Esophagus muscularis mucosa (tissue), 4 donors: ENCODE measurements at places on chromosomes 3 and 15. TPM values are rescaled to one million over a fixed set of nuclear protein-coding genes. Genes with fewer than 3 reads are reported as not detected.

SNTN gene
- not detected for total RNA-seq

CACNA1D gene
- 0.75 TPM for total RNA-seq

MORC1 gene
- not detected for total RNA-seq

GNL3 gene
- 71.1 TPM for total RNA-seq

SOX2 gene
- 4.9 TPM for total RNA-seq

ABTB1 gene
- 43.5 TPM for total RNA-seq

ABI3BP gene
- 25.7 TPM for total RNA-seq

WNT5A gene
- 45.9 TPM for total RNA-seq

CCR3 gene
- total RNA-seq, result not detected

RTP1 gene
- not detected for total RNA-seq

LRRK1 gene
- total RNA-seq, result 18.0 TPM

GRCh38 chr3:4225005-4225471, 78.1 kb upstream of the SETMAR start:
- no peak overlapping the region for H3K27ac ChIP-seq
- no peak for DNase-seq
- H3K4me3 ChIP-seq, result no peak overlapping the region

- no peak overlapping the region for H3K27ac ChIP-seq
- H3K36me3 ChIP-seq, result no peaks in the 10 kb centered on the region
- peaks cover 32% of the 10 kb centered on the region for H3K4me1 ChIP-seq
- no peaks in the 10 kb centered on the region for H3K27me3 ChIP-seq
- DNase-seq, result no peak
Observed at GRCh38 chr15:94107652-94108051, 123.7 kb upstream of the MCTP2 start.

DNA sequence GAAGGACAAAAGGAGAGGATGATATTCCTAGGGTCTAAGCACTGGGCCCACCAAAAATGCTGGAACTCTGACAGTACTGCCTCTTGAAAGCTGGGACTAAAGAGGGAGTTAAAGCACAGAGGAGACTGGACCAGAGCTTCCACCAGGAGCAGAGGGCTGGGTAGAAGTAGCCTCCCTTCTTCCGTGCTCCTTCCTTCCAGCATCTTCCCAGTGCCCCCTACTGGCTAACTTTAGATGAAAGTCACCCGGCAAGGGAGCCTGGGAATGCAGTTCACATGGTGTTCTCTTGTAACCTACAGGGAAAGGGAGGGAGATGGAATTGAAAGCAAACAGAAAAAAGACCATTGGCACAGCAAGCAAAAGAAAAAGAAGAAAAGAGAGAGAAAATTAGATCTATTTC, 106.1 kb upstream of the COL8A1 start:
- no peak overlapping the region for H3K4me3 ChIP-seq
- no peaks in the 10 kb centered on the region for H3K4me1 ChIP-seq
- no peak overlapping the region for H3K27ac ChIP-seq
- no peak for DNase-seq

DNA sequence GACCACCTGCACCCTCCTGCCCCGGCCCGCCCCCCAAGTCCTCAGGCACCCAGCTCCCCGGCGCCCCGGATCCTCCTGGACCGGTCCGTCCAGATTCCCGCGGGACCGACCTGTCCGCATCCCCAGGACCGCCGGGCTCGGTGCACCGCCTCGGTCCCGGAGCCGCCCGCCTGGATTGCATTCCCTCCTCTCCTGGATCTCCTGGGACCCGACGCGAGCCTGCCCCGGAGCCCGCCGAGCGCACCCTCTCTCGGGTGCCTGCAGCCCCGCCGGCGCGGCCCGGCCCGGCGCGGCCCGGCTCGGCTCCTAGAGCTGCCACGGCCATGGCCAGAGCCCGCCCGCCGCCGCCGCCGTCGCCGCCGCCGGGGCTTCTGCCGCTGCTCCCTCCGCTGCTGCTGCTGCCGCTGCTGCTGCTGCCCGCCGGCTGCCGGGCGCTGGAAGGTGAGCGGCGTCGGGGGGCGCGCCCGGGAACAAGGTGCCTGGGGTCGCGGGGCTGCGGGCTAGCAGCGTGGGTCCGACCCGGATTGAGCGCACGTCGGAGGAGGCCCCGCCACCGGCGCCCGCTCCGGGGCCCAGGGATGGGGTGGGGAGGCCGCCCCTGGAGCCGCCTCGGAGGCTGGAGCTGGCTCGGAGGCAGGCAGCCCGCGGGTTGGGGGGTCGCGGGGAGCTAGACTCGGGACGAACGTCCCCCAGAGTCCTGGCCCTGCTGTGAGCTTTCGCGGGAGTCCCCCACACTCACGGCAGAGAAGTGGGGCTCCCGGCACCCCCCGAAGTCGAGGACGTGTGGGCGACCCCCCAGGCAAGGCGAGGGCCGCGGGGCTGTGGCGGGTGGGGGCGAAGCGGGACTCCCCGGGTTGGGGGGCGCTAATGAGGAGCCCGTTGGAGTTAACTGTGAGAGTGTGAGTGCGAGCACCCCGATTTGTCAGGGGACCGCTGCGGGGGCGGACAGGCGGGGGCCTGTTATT, 610 bp downstream of the EPHB3 start:
- no peak for DNase-seq
- H3K4me1 ChIP-seq, result peaks cover 64% of the 10 kb centered on the region
- H3K27me3 ChIP-seq, result no peaks in the 10 kb centered on the region
- peak overlapping the region; percentile 82 for H3K4me3 ChIP-seq

DNA sequence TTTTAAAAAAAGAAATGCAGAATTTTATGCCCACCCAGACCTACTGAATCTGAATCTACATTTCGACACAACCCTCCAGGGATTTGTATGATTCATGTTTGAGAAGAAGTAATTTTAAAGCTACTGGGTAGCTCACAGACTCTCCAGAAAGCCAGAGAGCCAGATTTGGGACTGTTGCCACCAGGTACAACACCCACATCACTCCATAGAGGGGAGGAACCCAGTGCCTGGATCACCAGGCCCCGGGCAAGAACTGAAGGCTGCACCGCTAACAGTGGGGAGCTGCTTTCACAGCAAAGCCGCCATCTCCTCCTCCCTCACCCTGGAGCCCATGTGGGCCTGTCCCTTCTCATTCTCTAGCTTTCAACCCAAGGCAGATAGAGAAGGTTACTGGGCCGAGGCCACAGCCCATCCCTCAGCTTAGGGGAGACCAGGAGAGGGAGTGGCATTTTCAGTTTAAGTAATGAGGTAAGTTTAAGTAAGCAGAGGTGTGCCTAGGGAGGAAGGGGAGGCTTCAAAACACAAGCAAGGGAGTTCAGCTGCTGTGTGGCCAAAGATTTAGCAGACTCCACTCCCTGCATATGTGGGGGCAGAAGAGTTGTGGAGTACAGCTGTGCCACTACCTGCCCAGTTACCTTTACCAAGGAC, 109.8 kb downstream of the IL12A start:
- no peaks in the 10 kb centered on the region for H3K36me3 ChIP-seq
- H3K4me1 ChIP-seq, result no peaks in the 10 kb centered on the region
- no peak for DNase-seq
- H3K27ac ChIP-seq, result no peak overlapping the region

GRCh38 chr3:150268426-150269391, 139.4 kb upstream of the TSC22D2 start:
- no peaks in the 10 kb centered on the region for H3K27me3 ChIP-seq
- H3K4me1 ChIP-seq, result peaks cover 6% of the 10 kb centered on the region
- DNase-seq, result no peak
- H3K27ac ChIP-seq, result no peak overlapping the region

- peak overlapping the region; percentile 58 for H3K27ac ChIP-seq
- no peaks in the 10 kb centered on the region for H3K36me3 ChIP-seq
- peaks cover 54% of the 10 kb centered on the region for H3K4me1 ChIP-seq
- no peak overlapping the region for H3K4me3 ChIP-seq
Observed at GRCh38 chr3:4588466-4588865, 95.3 kb downstream of the ITPR1 start.

- H3K36me3 ChIP-seq, result no peaks in the 10 kb centered on the region
- no peaks in the 10 kb centered on the region for H3K4me1 ChIP-seq
- H3K27me3 ChIP-seq, result no peaks in the 10 kb centered on the region
- no peak overlapping the region for H3K27ac ChIP-seq
- no peak overlapping the region for H3K4me3 ChIP-seq
Observed at GRCh38 chr15:66196602-66197001, 56.9 kb downstream of the MEGF11 start.

DNA sequence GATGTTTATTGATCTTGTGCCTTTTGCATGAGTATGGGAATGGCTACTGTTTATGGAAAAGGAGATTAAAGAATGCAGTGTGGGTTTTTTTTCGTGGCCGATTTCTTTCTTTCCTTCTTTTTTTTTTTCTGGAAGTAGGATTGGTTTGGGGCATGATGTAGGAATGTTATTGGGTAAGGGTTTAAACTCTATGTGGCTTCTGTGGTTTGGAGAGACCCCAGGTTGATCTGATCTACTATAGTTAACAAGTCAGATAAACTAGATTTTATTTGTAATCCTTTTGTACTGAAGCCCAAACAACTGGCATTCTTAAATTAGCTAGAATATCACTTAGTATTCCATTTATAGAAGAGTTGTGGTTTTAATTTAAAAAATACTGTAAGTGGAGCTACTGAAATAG, 304.8 kb downstream of the LPP start:
- no peak for DNase-seq

DNA sequence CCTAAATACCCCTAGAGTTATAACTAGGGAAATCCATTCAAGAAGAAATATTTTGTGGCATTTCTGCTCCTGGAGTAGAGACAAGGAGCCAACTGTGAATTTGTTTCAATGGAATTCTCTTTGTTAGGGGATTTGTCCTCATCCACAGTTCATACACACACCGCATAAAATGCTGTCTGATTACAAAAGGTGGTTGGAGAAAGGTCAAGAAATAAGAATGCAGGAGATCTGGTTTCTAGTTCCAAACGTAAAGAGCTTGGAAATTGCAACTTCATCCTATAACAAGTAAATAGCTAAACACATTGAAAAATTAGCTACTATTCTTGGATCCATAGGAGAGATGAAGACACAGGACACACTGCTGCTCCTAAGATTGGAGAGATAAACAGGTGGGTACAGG, 66.3 kb upstream of the NEDD4 start:
- no peaks in the 10 kb centered on the region for H3K36me3 ChIP-seq
- H3K4me1 ChIP-seq, result no peaks in the 10 kb centered on the region
- no peak for DNase-seq
- no peaks in the 10 kb centered on the region for H3K27me3 ChIP-seq
- no peak overlapping the region for H3K4me3 ChIP-seq
- H3K27ac ChIP-seq, result no peak overlapping the region

DNA sequence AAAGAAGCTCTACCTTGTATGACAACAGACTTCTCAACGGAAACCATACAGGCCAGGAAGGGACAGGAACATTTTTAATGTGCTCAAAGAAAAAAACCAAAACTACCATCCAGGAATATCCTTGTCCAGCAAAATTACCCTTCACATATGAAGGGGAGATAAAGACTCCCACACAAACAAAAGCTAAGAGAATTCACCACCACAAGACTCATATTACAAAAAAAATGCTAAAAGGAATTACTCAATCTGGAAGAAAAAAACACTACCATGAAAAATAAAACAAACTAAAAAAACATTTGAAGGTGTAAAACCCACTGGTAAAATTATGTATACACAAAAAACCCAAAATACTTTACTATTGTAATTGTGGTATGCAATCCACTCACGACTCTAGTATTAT, 57.2 kb downstream of the DLG1 start:
- no peaks in the 10 kb centered on the region for H3K4me1 ChIP-seq
- no peak overlapping the region for H3K27ac ChIP-seq
- no peaks in the 10 kb centered on the region for H3K27me3 ChIP-seq
- H3K4me3 ChIP-seq, result no peak overlapping the region
- peaks cover 9% of the 10 kb centered on the region for H3K36me3 ChIP-seq

DNA sequence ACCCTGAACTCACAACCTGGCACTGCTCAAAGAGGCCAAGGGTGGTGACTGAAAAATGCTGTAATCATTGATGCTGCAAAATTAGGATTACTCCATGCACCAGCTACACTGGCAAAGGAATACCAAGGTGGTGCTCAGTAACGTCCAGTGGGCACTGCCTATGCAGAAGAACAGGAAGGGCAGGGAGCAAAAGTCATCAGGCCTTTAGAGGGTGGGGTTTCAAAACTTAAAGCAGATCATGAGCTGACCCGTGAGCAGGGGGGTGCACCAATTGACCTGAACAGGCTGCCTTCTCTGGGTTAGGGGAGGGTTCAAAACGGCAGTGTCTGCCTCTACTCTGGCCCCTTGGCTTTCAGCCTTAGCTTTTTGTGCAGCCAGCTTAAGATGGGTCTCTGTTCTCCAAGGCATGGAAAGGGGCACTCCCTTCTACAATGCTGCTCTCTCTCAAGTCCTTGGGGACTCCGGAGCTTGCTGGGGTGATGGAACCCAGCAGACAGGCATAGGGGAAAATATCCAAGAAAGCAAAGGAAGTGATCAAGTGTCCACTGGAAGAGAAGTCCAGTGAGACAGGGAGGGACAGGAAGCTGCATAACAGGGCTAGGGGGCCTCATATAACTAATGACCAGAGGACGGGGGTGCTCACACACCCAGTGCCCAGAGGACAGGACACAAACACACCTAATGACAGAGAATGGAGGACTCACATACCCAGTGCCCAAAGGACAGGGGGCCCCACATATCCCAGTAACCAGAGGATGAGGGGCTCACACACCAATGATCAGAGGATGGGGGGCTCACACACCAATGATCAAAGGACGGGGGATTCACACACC, 11.4 kb downstream of the RAB6B start:
- H3K27me3 ChIP-seq, result no peaks in the 10 kb centered on the region
- H3K27ac ChIP-seq, result no peak overlapping the region
- no peak overlapping the region for H3K4me3 ChIP-seq

DNA sequence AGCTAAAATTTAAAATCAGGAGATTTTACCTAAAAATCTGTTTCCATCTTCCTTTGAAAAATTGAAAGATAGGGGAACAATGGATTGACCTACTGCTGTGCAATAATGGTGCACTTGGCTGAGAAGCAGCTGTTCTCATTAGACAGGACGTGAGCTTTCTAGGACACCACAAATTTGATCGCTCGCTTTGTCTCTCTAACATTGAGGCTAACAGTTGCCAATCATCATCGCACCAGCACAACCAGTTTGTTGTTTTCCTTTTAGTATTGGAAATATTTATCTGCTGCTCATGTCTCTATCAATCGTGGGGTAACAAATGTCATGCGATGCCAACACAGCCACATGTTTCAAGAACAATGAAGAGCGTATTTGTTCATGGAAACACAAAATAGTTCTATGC, 228.8 kb upstream of the P2RY1 start:
- H3K27ac ChIP-seq, result no peak overlapping the region
- no peak for DNase-seq
- H3K4me1 ChIP-seq, result no peaks in the 10 kb centered on the region

DNA sequence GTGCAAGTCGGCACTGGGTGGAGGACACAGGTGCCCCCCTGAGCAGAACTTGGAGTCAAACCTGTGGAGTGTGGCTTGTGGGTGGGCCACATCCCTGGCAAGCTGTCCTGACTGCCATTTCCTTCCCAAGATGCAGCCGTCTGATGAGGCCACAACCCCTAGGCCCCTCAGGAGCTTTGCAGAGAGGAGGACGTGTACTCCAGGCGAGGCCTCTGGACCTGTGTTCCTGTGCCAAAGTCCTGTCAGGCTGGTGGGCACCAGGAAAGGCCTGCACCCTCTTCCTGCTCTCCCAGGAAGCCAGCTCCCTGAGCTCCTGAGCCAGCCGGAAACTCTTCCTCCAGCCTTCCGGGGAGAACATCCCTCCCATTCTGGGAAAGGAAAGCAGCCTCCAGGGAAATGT, 48.5 kb downstream of the CMTM6 start:
- peaks cover 22% of the 10 kb centered on the region for H3K4me1 ChIP-seq
- H3K27me3 ChIP-seq, result no peaks in the 10 kb centered on the region
- no peak overlapping the region for H3K27ac ChIP-seq
- peak; percentile 81 for DNase-seq
- no peak overlapping the region for H3K4me3 ChIP-seq

GRCh38 chr3:25476639-25477038, 48.6 kb downstream of the RARB start:
- no peaks in the 10 kb centered on the region for H3K27me3 ChIP-seq

- H3K4me1 ChIP-seq, result no peaks in the 10 kb centered on the region
- no peak overlapping the region for H3K27ac ChIP-seq
- no peaks in the 10 kb centered on the region for H3K36me3 ChIP-seq
Observed at GRCh38 chr3:151312972-151313371, 3.6 kb downstream of the GPR87 start.
